Stimulated activated CD8-positive, alpha-beta memory T cell treated with anti-CD3 and anti-CD28 coated beads, Interleukin-15, amount 100 ng/mL, for 4 hours (primary cell): ENCODE measurements at places on chromosomes 11 and 22.

DNA sequence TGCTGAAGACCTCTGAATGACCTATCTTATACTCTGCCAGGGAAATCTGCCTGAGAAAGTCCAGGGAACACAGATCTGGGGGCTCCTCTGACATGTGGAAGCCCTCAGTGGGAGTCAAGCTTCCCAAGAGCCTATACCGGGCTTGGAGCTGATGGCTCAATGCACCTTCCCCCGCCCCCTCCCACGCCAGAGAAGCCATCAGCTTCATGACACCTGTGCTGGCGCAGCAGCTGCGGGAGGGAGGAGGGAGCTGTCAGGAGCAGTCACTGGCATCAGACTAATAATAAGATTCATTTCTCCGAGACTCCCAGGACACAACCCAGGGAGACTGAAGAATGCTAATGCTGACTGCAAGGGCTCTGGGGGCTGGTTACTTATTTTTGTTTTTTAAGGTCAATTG is 47.8 kb downstream of the SPATA19 start:
- no peak for DNase-seq

DNA sequence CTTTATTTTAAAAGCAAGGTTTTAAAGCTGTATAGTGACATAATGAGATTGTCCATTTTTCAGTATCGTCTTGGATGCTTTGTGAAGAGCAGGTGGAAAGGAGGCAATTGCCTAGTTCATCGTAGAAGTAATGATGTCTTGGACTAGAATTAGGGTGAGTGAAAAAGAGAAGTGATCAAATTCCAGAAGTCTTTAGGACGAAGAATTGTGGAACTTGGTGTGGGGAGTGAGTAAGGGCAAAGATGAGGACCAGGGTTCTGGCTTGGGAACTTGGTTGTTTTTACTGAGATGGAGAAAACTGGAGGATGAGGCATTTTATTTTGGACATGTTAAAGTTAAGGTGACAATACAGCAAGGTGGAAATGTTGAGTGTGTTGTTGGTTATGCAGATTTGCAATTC is 1.2 kb downstream of the ILK start:
- DNase-seq = no peak

- DNase-seq = no peak
Measured at GRCh38 chr11:63459586-63459985, 31.4 kb downstream of the PLAAT5 start.

DNA sequence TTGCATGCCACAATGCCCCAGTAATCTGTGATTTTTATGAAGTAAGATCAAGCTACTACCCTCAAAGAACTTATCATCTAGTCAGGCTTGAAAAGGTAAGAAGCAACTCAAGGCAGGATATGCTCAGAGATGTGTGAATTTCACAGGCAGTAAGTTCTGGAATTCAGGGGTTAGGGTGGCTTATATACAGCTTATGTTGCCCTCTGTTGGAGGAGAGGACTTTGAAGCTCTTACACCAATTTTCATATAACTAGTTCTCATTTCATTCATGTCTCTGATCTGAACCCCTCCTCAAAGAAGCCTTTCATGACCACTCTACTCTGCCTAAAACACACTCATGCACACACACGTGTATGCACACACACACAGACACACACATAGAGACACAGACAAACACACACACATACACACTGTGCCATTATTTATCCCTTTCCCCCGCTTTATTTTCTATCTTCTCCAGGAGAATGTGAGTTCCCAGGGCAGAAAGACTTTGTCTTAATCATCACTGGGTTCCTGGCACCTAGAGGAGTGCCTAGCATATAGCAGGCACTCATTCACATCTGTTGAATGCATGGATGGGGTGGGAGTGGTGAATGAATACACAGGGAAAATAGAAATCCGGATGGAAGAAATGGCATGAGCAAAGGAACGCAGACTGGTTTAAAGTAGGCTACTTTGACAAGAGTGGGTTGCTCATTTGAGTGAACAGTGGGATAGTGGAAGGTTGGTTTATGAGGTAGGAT is 220.7 kb upstream of the ZBED5 start:
- no peak for DNase-seq

GRCh38 chr11:61532134-61533038 is 23.8 kb downstream of the LRRC10B start:
- no peak for DNase-seq

GRCh38 chr22:32776397-32776796 is 25.1 kb upstream of the TIMP3 start:
- no peak for DNase-seq

DNA sequence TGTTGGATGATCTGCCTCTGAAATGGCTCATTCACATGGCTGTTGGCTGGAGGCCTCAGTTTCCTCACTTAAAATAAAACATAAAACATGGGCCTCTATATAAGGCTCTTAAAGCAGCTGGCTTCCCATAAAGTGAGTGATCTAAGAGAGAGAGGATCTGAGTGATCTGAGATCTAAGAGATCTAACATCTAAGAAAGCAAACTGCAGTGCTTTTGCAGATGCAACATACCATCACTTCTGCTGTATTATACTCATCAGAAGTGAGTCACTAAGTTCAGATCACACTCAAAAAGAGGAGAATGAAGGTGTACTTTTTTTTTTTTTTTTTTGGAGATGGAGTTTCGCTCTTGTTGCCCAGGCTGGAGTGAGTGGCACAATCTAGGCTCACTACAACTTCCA is 18.1 kb upstream of the HSPA8 start:
- no peak for DNase-seq
